ENCODE measurements at places on chromosomes 2 and 18.
A peak's percentile ranks its signal among the peaks of the same experiment; 100 is the strongest.

DNA sequence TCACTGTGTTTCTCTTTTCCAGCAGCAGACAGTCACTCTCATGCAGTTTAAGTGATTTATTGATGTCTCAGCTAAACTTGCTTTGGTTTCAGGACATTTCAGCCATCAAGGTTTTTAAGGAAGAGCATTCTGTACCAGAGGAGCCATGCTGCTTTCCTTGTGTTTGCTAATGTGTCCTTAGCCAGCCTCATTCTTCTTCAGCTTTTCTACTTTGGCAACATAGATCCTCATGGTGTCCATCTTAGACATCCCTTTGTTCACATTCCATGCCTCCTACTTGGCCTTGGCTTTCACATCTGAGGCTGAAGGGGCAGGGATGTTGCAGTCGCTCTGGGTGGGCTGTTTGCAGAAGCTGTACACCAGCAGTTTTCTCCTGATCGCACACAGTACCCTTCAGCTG is 68.2 kb downstream of the OTX1 start:
- no peak for DNase-seq

DNA sequence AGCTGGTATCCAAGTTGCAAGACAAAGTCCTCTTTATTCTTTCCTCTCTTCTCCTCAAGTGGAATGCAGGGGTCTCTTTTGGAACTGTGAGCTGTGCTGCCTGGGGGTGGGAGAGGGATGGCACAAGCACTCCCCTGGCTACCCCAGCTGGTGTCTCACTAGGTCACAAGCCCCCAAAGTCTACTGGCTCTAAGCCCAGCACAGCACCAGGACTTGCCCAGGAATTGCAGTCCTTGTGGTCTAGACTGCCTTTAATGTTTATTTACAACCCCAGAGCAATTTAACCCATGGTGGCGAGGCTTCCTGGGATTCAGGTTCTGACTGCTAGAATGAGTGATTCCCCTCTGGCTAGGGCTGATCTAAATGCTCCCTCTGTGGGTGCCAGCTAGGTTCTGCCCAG is 199.0 kb upstream of the STK17B start:
- no peak for DNase-seq

- peak; percentile 37 for DNase-seq
Observed at GRCh38 chr2:9484533-9484932, 10.2 kb downstream of the IAH1 start.

- DNase-seq = peak; percentile 66
Observed at GRCh38 chr2:67880291-67880761, 182.5 kb downstream of the C1D start.

GRCh38 chr2:231655894-231656293 is 52.4 kb upstream of the PTMA start:
- DNase-seq = no peak

- DNase-seq = no peak
Observed at GRCh38 chr2:108588070-108588668, 53.9 kb downstream of the LIMS1 start.

- DNase-seq = peak; percentile 94
Observed at GRCh38 chr2:73896362-73897239, 3.8 kb downstream of the ACTG2 start.

GRCh38 chr2:188391354-188391753 is 99.7 kb downstream of the GULP1 start:
- no peak for DNase-seq
